IMR-90 (cell line): ENCODE measurements at places on chromosomes 16 and 17.

GRCh38 chr16:64933885-64934284, 188.0 kb downstream of the CDH11 start:
- DNase-seq = peak; percentile 45

GRCh38 chr16:75023009-75023408, 24.2 kb downstream of the ZNRF1 start:
- peak; percentile 70 for DNase-seq

DNA sequence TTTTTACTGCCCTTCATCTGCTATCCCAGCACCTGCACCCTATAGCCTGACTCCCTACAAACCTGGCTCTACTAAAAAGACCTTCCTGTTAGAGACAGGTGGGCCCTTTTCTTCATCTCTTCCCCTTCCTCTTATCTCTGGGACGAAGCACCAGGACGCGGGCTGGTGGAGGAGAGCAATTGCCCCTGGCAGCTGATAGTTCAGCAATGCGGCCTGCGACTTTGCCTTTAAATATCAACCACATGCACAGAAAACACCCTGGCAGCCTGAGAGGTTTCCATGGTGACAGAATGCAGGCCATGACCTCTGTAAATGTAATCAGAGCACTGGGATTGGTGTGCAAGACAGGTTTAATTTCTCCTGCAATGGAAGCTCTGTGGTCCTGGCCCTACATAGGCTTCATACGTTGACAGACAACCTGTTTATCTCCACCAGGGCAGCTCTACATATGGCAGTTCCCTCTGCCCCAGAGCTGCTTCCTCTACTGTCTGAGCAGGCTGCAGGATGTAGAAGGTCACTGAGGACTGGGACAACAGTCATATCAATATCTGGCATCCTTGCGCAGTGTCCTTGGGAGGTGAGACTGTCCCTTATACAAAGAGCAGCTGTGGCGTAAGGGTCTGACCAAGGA, 10.0 kb upstream of the SKAP1 start:
- DNase-seq = no peak

- no peak for DNase-seq
Measured at GRCh38 chr16:72457243-72457940, 285.4 kb upstream of the PMFBP1 start.

- no peak for DNase-seq
Measured at GRCh38 chr17:77798031-77798430, 160.5 kb upstream of the TNRC6C start.

DNA sequence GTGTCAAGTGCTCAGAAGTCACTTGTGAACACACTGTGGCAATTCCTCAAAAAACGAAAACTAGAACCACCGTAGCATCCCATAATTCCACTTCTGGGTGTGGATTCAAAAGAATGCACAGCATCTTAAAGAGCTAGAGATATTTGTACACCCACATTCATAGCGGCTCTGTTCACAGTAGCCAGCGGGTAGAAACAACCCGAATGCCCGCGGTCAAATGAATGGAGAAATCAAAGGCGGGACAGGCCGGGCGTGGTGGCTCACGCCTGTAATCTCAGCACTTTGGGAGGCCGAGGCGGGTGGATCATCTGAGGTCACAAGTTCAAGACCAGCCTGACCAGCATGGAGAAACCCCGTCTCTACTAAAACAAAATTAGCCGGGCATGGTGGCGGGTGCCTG, 337.5 kb downstream of the SEC14L1 start:
- no peak for DNase-seq

DNA sequence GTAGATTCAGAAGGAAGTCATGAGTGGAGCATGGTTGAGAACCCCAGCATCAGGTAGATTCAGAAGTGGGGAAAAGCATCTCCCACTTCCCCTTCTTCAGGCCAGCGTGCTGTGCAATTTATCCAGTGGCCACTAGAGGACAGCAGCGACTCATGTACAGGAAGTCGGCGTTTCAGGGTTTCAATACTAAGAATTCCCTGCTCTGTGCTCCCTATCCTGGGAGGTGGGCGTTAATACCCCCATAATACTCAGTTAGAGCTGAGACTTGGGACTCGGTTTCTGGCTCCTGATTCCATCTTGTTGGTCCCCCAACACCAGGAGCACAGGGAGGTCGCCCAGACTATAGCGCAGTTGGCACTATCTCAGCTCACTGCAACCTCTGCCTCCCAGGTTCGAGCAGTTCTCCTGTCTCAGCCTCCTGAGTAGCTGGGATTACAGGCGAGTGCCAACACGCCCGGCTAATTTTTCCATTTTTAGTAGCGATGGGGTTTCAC, 75.3 kb upstream of the AMZ2 start:
- peak; percentile 49 for DNase-seq

- no peak for DNase-seq
Measured at GRCh38 chr16:11668623-11669379, 546 bp downstream of the SNN start.

DNA sequence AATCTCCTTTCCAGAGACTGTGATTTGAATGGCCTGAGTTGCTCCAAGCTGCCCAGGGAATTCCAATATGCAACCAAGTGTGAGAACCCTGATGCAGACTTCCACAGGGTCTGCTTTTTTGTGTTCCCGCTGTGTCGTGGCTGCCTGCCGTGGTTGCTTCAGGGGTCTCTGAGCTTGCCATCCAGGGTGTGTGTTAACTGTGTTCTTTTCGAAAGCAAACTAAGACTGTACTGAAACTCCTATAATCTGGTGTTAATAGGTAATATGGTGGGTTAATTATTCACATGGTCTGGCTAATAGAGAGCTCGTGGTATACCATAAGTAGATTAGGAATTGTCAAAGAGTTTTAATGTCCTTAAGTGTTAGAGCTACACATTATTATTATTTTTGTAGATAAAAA, 20.7 kb downstream of the UBN1 start:
- no peak for DNase-seq

- no peak for DNase-seq
Measured at GRCh38 chr16:57591870-57592485, 36.5 kb upstream of the ADGRG1 start.

GRCh38 chr16:70701596-70701995, 15.7 kb upstream of the MTSS2 start:
- DNase-seq = no peak

GRCh38 chr17:15437303-15437635, 30.2 kb downstream of the CDRT4 start:
- DNase-seq = no peak

DNA sequence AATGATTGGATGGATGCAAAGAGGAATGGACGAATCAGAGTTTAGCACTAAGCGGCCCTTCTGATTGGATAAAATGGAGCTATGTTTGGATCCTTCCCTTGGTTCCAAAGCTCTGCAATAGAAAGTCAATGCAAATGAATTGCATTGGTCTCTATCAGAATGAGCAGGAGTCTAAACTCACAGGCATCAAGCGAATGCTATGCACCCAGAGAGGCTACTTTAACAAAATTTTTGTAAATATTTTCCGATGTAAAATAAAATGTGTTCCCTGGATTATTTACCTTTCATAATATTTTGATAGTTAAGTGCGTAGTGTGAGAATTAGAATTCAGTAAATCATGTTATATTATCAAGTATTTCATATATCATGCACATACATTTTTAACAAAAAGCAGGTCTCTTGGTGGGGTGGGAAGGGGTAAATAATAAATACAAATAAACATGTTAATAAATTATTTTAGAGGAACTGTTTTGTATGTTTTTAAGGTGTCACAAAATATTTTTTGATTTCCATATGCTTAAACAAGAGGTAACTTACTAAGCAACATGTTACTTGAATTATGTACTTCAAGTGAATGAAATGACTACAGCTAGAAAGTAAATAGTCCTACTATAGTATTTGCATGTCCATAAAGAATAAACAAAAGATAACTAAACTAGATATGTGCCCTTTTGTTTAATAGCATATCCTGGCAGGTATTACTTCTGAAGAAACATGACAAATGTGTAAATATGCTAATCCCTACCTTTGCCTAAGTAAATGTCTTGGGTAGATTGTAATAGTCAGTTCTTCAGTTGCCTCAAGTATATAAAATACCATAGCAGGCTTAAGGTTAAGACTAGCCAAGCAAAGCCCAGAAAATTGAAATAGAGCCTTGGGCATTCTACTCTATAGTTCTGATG, 4.4 kb upstream of the UNK start:
- DNase-seq = no peak

- peak; percentile 77 for DNase-seq
Measured at GRCh38 chr17:45235416-45236281, 14.0 kb downstream of the FMNL1 start.

DNA sequence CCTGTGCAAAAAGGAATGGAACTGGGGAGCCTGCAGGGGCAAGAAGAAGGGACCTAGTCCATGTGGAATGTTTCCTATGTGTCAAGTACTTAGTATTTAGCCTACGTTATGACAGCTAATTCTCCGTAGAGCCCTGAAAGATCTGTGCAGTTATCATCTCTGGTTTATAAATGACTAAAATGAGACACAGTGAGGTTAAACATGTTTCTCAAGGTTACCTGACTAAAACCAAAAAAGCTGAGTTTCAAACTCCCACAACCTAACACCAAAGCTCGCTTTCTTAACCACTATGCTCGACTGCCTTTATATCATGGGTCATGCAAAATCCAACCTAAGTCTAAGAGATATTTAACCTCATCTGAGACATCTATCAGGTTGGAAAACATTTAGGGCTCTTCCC, 53.3 kb upstream of the CCL2 start:
- no peak for DNase-seq
